CD4-positive, alpha-beta T cell treated with Interferon alpha-2 for 1 hour (primary cell): ENCODE measurements at places on chromosomes 6 and 20.

DNA sequence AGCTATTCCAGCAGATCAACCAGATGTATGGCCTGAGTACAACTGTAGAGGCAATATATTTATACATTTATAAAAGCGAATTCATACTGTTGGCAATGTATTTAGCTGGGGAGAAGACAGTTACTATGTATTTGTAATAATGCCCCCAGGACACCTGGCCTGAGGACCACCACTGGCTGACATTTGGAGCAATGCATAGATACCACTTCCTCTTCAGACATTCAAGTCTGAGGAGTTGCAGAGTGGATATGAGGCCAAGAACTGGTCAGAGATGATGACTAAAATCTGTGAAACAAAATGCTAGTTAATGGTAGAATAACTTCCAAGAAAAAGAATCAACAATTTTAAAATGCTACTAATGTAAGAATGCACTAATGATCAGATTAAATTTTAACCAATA lies 462.3 kb downstream of the CDC5L start:
- no peak for DNase-seq

GRCh38 chr6:161374971-161375873 lies 101.4 kb upstream of the AGPAT4 start:
- peak; percentile 62 for DNase-seq

GRCh38 chr6:31157513-31158139 lies at the start of gene CCHCR1:
TSS of gene CCHCR1 (minus strand) at chr6:31157802. CDS start at chr6:31157600, 202 bp downstream.
- no peak for DNase-seq

GRCh38 chr6:166492092-166492741 lies 94.3 kb downstream of the RAMACL start:
- DNase-seq: no peak

GRCh38 chr6:163588220-163588919 lies 173.9 kb downstream of the QKI start:
- DNase-seq: no peak

DNA sequence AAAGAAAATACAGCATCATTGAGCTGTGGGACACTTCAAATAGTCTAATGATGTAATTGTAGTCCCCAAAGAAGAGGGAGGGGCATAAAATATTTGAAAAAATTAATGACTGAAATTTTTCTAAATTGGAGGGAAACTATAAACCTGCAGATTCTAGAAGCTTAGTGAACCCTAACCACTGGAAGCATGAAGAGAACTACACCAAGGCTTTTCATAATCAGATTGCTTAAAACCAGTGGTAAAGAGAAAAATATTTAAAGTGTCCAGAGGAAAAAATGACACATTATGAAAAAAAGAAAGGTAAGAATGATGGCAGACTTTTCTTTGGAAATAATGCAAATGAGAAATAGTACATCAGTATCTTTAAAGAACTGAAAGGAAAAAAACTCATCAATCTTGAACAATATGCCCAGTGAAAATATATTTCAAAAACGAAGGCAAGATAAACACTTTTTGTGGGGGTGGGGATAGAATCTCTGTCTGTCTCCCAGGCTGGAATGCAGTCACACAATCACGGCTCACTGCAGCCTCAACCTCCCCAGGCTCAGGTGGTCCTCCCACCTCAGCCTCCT lies 31.3 kb downstream of the BICRAL start:
- DNase-seq: no peak

DNA sequence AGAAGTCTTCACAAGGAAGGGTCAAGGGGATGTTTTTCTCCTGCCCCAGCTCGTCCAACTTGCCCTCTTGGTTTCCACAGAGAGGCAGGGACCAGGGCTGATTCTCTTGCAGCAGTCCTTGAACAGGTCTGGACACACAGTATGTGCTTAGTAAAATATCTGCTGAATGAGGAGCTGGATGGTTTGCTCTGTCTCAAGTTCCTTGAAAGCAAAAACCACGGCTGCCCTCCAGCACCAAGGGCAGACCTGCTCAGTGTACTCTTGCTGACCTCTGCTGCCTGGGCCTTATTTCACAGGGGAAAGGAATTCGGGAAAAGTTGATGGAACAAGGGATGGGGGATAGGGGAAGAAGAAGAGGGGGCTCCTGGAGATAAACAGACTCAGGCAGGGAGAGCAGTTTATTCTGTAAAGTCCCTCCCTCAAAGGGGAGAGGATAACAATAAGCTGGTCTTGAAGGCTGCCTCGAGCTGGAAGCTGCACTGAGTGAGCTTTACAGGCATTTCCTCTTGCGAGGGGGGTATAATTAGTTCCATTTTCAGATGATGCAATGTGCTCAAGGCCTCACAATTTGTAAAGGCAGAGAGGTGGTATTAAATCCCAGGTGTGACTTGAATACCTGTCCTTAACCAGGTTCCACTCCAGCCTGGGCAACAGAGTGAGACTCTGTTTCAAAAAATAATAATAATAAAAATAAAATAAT lies 10.3 kb downstream of the KCNK5 start:
- no peak for DNase-seq

DNA sequence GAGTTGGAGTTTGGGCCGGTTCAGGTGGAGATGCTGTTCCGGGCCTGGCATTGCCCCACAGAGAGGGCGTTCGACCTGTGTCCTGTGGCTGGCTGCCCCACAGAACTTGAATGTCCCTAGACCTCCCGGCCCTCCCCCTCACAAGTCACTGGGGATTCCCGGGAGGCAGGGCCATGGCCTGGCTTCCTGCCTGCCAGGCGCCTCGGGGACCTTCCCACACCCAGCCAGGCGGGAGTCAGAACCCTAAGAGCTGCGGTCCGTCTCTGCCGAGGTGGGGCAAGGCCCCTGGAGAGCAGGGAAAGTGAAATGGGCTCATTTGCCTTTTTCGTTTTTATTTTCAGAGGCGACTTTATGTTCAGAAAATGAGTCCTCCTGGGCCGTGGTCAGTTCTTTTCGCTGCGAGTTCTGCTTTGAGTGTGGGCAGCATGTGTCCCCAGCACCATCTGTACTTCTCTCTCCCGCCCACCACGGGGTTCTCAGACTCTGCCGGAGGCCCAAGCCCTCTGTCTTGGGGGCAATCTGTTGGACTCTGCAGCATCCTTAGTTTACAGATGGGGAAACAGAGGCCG lies 8.5 kb downstream of the RBM38 start:
- no peak for DNase-seq

DNA sequence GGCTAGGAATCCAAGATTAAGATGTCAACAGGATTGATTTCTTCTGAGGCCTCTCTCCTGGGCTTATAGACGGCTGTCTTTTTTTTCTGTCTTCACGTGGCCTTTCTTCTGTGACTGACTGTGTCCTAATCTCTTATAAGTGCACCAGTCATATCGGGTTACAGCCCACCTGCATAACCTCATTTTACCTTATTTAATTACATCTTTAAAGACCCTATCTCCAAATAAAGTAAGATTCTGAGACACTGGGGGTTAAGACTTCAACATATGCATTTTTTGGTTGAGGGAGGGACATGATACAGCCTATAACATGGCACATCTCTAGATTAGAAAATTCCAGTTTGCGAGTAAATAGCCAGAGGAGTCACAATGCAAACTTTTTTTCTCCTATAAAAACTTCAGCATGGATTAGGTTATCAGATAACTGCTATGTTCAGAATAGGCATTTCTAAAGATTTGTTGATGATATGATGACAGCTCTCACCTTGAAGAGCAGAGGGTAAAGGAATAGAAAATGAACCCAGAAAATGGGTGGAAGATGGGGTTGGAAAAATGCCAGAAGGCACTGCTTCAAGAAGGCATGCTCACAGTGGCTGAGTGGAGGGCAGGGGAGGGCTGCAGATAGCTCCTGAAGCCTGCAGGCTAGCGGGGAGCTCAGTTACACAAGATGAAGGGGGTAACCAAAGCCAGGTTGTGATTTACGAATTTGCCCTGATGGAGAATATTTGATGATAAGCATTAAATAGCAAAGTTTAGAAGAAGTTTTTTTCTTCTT lies 8.7 kb upstream of the PDE7B start:
- no peak for DNase-seq

- DNase-seq: no peak
Observed at GRCh38 chr6:87753131-87753685, 51.2 kb upstream of the AKIRIN2 start.

GRCh38 chr6:103167345-103168071 lies 1692.2 kb downstream of the HACE1 start:
- DNase-seq: no peak

DNA sequence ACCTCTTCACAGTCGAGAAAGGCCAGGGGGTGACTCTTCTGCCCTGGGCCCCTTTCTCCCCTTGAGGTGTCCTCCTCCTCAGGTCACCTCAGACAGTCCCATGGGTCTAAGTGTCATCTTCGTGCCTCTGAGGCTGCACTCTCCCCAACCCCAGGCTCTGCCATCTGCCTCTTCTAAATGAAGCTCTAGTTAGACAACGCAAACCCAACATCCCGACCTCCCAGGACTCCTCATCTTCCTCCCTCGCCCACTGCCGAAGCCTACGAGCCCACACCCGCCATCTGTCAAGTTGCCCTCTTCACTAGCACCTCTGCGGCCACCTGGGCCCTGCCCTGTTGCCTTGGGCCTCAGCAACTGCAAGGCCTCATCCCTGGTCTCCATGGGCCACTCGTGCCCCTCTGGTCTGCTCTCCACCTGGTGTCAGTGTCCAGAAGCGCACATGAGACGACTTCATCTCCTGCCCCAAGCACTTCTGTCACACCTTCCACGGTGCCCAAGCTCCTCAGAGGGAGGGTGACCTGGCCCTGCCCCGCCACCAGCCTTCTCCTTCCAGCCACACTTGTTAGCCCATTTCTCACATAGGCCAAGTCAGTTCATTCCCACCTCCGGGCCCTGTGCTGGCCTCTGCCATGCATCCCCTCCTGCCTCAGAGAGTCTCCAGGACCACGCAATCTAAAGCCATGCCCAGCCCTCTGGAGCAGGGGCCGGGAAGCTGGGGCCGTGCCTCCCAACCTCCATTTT lies 53.8 kb downstream of the RRBP1 start:
- DNase-seq: no peak

DNA sequence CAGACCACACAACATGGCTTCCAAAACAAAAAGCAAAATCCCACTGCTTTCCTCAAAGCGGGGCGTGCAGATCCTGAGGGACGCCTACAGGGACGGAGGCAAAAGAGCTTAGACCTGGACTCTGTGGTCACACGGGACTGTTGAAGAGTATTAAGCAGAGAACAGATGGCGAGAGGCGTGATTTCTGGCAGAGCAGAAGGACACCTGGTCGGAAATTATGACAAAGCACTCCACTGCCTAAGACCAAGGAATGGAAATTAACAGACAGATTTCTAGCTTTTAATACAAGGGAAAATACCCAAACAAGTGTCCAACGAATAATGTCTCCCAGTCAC lies 15.4 kb downstream of the CST7 start:
- no peak for DNase-seq

DNA sequence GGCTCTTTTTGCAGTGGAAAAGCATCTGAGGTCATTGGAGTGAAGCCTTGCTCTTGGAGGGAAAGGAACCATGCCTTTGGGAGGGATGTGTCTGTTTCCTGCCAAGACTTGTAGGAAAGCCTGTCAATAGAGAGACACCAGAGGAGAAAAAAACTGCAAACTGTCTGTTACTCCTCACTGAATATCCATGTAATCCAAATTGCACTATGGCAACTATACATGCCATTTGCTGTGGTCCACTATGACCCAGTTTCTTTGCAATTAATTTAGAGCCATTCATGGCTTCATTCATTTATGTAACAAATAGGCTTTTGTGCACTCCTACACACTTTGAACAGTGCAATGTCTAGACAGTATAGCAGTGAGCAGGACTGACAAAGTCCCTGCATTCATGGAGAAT lies 296.5 kb downstream of the SLC35F1 start:
- DNase-seq: no peak

GRCh38 chr6:296151-297122 lies 4.2 kb downstream of the DUSP22 start:
- DNase-seq: peak; percentile 28

- DNase-seq: no peak
Observed at GRCh38 chr20:24669701-24670100, 200.3 kb downstream of the SYNDIG1 start.

DNA sequence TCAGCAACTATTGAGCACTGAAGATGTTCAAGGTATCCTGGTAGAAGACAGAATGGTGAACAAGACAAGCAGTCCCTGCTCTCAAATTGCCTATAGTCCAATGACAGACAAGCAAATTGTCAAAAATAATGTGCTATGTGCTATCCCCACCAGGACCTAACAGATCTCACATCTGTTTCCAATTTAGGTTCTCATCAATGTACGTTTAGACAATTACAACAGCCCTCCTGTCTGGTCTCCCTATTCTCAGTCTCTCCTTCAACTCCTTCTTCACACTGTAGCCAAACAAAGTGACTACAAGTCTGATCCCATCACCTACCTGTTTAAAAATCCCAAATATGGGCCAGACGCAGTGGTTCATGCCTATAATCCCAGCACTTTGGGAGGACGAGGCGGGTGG lies 7.5 kb downstream of the TAPBP start:
- DNase-seq: no peak

GRCh38 chr6:117916483-117916882 lies 9.4 kb downstream of the SLC35F1 start:
- DNase-seq: no peak

DNA sequence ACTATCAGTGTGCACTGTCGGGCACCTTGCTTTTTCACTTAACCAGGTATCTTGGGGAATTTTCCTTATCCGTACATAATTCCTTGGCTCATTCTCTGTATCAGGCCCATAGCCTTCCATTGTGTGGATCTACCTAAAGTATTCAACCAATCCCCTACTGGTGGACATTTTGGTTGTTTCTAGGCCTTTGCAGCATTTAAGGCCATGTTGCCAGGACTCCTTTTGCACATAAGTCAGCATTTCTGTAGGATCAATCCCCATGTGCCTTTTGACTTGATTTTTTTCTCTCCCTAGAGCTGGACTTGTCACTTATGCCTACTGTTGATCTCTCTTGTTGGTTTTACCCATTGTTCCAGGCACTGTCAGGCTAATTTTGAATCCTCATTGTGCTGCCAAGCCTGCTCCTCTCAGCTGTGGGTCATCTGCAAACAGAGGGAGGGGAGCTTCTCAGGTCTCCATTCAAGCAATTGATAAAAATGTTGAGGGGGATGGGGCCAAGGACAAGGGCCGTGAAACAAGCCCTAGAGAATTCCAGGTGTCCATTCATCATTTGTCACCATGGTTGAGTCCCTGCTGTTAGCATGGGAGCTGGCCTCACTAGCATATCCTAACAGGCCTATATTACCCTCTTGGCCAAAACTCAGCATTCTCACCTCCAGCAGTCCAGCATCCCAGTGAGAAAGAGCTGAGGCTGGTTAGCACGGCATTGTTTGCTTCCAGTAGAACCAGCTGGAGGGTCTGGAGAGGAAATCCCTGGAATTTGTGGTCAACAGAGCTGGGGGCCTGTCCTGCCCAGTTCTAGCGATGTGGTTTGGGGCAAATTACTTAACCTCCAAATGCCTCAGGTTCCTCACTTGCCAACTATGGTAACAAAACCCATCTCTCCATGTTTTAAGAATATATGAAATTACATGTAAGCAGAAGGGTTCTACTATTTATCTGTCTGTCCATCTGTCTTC lies 178.4 kb downstream of the MRPL14 start:
- no peak for DNase-seq

- DNase-seq: no peak
Observed at GRCh38 chr20:768426-768978, at the start of gene SLC52A3. TSS of gene SLC52A3 (minus strand) at chr20:768500. CDS start at chr20:765774, 2,726 bp downstream.
